ENCODE measurements at places on chromosomes 5 and 9.

GRCh38 chr9:9855177-9856078 lies 757.4 kb downstream of the PTPRD start:
- DNase-seq: no peak

DNA sequence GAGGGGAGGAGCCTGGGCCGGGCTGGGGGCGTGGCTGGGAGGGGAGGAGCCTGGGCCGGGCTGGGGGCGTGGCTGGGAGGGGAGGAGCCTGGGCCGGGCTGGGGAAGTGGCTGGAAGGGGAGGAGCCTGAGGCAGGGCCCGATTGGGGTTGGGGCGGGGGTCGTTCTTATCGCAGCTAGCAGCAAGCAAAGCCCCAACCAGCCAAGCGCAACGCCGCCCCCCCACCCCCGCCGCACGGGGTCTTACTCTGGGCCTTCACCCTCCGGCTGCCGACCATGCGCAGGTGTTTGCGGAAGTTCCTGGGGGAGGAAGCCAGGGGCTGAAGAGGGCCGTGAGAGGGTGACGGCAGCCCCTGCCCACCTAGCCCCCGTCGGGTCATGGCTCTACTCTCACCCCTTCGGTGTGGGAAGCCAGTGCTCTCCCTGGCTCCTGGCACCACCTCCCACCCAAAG lies 5.0 kb downstream of the NSMF start:
- no peak for DNase-seq

GRCh38 chr9:124322618-124323432 lies 65.1 kb downstream of the NEK6 start:
- no peak for DNase-seq

DNA sequence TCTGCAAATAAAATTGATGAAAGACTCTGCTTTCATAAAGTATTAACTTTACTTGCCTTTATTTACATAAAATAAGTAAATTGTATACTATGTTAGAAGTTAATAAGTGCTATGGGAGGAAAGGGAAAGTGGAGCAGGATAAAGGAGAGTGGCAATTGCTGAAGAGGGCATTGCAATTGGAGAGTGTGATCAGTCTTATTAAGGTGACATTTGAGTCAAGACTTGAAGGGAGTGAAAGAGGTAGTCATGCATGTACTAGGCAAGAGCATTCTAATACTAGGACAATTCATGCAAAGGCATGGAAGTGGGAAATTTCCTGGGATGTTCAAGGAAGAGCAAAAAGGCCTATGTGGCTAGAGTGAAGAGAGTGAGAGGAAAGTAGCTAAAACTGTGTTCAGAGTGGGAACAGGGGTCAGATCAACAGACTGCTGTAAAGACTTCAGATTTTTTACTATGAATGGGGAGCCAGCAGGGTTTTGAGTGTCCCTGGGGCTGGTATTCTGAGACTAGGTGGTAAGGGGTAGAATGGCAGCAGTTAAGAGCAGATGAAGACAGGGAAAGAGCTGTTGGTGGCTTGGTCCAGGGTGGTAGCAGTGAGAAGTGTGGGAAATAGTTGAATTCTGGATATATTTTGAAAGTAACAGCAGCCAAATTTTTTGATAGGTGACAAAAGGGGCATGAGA lies 182.3 kb upstream of the RIOK2 start:
- DNase-seq: peak; percentile 0

- DNase-seq: no peak
These were observed 597.1 kb upstream of the KLF4 start for GRCh38 chr9:108086624-108087023.

DNA sequence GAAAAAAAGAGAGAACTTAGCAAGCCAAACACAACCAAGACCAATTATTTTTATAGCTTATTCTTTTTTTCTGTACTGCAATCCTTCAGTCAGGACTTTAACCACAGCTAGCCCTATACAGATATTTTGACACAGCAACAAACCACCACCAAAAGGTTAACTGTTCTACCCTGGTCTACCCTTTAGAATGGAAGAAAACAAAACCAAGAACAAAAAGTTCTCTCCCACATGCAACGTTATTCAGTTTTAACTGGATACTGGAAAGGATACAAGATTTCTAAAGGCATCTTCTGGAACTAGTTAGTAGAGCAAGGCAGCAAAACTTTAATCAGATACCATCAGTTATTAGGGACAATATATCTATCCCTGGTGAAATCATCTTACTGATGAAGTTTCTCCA lies 32.6 kb downstream of the ECPAS start:
- no peak for DNase-seq

- DNase-seq: peak; percentile 70
These were observed 3.8 kb upstream of the STC2 start for GRCh38 chr5:173331956-173332479.

GRCh38 chr5:125972706-125973105 lies 450.5 kb upstream of the GRAMD2B start:
- DNase-seq: no peak

GRCh38 chr9:112378328-112379176 lies 1.4 kb upstream of the HSDL2 start:
- DNase-seq: no peak

All from renal cortex interstitium (tissue), 15 donors.